ENCODE measurements at places on chromosomes 6 and 20. TPM values are rescaled to one million over a fixed set of nuclear protein-coding genes. Genes with fewer than 3 reads are reported as not detected.

The MMP24 gene
- total RNA-seq = 20.6 TPM

The GPR63 gene
- 0.64 TPM for total RNA-seq

The ZC2HC1B gene
- not detected for total RNA-seq

The SSTR4 gene
- total RNA-seq = not detected

The MPIG6B gene
- total RNA-seq = not detected

The GJA10 gene
- not detected for total RNA-seq

The BMP7 gene
- total RNA-seq = 0.35 TPM

The SASH1 gene
- total RNA-seq = 2.8 TPM

The CLPSL2 gene
- total RNA-seq = 1.4 TPM

The OGFR gene
- 38.9 TPM for total RNA-seq

The NNAT gene
- total RNA-seq = not detected

The GNRH2 gene
- not detected for total RNA-seq

The STMN3 gene
- 6.7 TPM for total RNA-seq

The BPIFA1 gene
- not detected for total RNA-seq

The SLC17A1 gene
- total RNA-seq = 0.10 TPM

The SLC24A3 gene
- 0.03 TPM for total RNA-seq

The ZBTB12 gene
- 4.2 TPM for total RNA-seq

The ZSWIM1 gene
- total RNA-seq = 6.6 TPM

The PAX1 gene
- not detected for total RNA-seq

The POM121L2 gene
- not detected for total RNA-seq

The ELOVL5 gene
- total RNA-seq = 77.9 TPM

The BPIFB4 gene
- total RNA-seq = not detected

The EPHA7 gene
- total RNA-seq = 0.05 TPM

The SPTLC3 gene
- total RNA-seq = not detected

The NOX3 gene
- total RNA-seq = not detected

The PPDPF gene
- 291 TPM for total RNA-seq

The FOXQ1 gene
- total RNA-seq = 3.5 TPM

The CPXM1 gene
- total RNA-seq = not detected

The PRRC2A gene
- total RNA-seq = 85.2 TPM

The TPBG gene
- 39.9 TPM for total RNA-seq

The OR2J3 gene
- total RNA-seq = not detected

The SLC12A5 gene
- 14.8 TPM for total RNA-seq

The STK4 gene
- total RNA-seq = 10.0 TPM

The PDYN gene
- 0.06 TPM for total RNA-seq

The CD93 gene
- total RNA-seq = not detected

The TRIM10 gene
- total RNA-seq = not detected

The MARCKS gene
- 10.6 TPM for total RNA-seq

The FAM209B gene
- total RNA-seq = 0.56 TPM

The HAO1 gene
- total RNA-seq = not detected

The SLC17A5 gene
- total RNA-seq = 10.3 TPM

The SFTA2 gene
- total RNA-seq = not detected

The MTCH1 gene
- total RNA-seq = 129 TPM

The OR12D3 gene
- not detected for total RNA-seq
